ENCODE measurements at places on chromosomes 7 and 10.

GRCh38 chr10:118581340-118581739 is 14.1 kb downstream of the PRLHR start:
- no peak for DNase-seq

GRCh38 chr10:22682237-22683139 is 31.9 kb downstream of the PIP4K2A start:
- no peak for DNase-seq

- DNase-seq = no peak
Observed at GRCh38 chr10:123421461-123421860, 244.7 kb upstream of the GPR26 start.

GRCh38 chr7:13933536-13933935 is 55.9 kb downstream of the ETV1 start:
- DNase-seq = no peak

DNA sequence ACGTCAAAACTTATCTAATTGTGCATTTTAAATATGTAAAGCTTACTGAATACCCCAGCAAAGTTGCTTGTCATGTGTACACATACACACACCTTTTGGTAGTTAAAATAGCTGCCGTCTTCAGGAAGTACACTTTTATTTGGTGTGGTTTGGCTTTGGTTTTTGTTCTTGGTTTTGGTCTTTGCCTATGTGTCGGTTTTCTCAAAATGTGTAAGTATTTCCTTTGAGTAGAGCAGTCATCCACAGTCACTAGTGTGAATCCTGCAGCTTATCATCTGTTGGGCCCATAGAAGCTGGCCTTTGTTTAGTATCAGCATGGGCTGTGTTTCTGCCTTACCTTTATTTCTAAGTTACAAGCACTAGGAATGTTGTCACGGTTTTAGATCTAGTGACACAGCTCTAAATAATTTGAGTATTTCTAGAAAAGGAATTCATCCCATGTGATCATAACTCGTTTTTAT is 35.3 kb downstream of the NET1 start:
- DNase-seq = no peak

GRCh38 chr7:81618396-81619014 is 151.3 kb downstream of the HGF start:
- no peak for DNase-seq

- no peak for DNase-seq
Observed at GRCh38 chr10:123044391-123044790, 35.6 kb downstream of the ACADSB start.

GRCh38 chr10:101113890-101114403 is 17.2 kb upstream of the TLX1 start:
- DNase-seq = no peak

DNA sequence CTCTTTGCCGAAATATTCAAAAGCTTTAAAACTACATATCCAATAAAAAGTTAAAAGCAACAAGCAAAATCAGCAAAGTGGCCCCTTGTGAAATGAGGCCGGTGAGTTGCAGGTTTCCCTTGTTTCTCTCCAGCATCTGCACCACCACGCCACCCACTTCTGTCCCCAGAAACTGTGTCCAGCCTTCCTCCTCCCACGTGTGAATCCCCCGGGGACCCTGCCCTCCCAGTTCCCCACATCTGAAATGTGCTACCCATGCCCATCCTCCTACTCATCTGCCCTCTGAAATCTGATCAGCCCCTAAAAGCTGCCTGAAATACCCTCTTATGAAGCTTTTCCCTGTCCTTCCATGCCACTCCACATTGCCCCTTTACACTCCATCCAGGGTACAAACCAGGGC is 3.8 kb downstream of the ALOX5 start:
- no peak for DNase-seq

Data from tibial artery (tissue), 4 donors.